ENCODE measurements at places on chromosomes 2 and 18. TPM values are rescaled to one million over a fixed set of nuclear protein-coding genes. Genes with fewer than 3 reads are reported as not detected.
A peak's percentile ranks its signal among the peaks of the same experiment; 100 is the strongest.

HTR2B gene
- total RNA-seq, result not detected

PTH2R gene
- total RNA-seq, result not detected

NOSTRIN gene
- not detected for total RNA-seq

BUB1 gene
- total RNA-seq, result 80.4 TPM

DNA sequence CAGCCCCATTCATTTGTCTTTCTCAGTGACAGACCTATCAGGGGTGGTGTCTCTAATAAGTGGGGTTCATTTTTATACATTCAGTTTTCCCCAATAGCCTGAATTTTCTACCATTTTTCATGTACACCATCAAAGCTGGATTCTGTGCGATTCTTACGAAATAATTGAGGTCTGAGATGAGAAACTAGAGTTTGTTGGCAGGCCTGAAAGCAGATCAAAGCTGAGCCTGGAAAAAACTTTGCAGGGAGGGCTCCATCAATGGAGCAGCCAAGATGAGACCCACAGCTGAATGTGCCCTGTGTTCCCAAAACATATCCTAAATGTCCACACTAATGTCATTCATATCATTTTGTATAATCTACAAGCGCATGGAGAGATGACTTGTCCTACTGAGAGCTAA is 4.5 kb upstream of the TMEM200C start:
- no peaks in the 10 kb centered on the region for H3K27me3 ChIP-seq
- peak overlapping the region; percentile 10 for H3K4me3 ChIP-seq
- peaks cover 39% of the 10 kb centered on the region for H3K36me3 ChIP-seq
- H3K4me1 ChIP-seq, result peaks cover 32% of the 10 kb centered on the region

GRCh38 chr2:137316075-137316474 is 550.7 kb downstream of the THSD7B start:
- no peaks in the 10 kb centered on the region for H3K27me3 ChIP-seq
- no peaks in the 10 kb centered on the region for H3K4me1 ChIP-seq
- H3K4me3 ChIP-seq, result no peak overlapping the region
- no peak overlapping the region for H3K27ac ChIP-seq
- no peak for DNase-seq

GRCh38 chr18:47797126-47797525 is 133.3 kb downstream of the SMAD2 start:
- no peak overlapping the region for H3K4me3 ChIP-seq
- no peaks in the 10 kb centered on the region for H3K36me3 ChIP-seq
- no peaks in the 10 kb centered on the region for H3K27me3 ChIP-seq
- no peaks in the 10 kb centered on the region for H3K4me1 ChIP-seq

- DNase-seq, result no peak
- H3K27me3 ChIP-seq, result no peaks in the 10 kb centered on the region
- H3K4me1 ChIP-seq, result peaks cover 42% of the 10 kb centered on the region
- peak overlapping the region; percentile 50 for H3K4me3 ChIP-seq
Measured at GRCh38 chr18:3666526-3667254, 216.7 kb downstream of the TGIF1 start.

DNA sequence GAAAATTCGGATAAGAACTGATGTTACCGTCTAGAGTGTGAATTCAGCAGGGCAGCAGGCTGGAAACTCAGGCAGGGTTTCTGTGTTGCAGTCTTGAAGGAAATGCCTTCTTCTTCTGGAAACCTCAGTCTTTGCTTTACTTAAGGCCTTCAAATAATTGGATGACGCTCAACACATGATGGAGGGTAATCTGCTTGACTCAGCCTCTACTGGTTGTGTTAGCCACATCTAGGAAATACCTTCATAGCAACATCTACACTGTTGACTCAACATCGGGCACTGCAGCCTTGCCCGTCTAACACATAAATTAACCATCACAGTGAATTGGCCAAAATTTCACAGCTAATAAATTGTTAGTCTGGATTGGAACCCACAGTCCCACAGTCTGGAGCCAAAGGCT is 37.2 kb downstream of the YPEL5 start:
- H3K4me3 ChIP-seq, result no peak overlapping the region
- H3K4me1 ChIP-seq, result no peaks in the 10 kb centered on the region
- H3K36me3 ChIP-seq, result no peaks in the 10 kb centered on the region
- no peak overlapping the region for H3K27ac ChIP-seq
- peaks cover 9% of the 10 kb centered on the region for H3K27me3 ChIP-seq

- no peak for DNase-seq
- H3K4me3 ChIP-seq, result no peak overlapping the region
- no peaks in the 10 kb centered on the region for H3K36me3 ChIP-seq
- H3K4me1 ChIP-seq, result peaks cover 5% of the 10 kb centered on the region
- H3K27me3 ChIP-seq, result no peaks in the 10 kb centered on the region
Measured at GRCh38 chr2:34193164-34193563, 594.1 kb upstream of the FAM98A start.

DNA sequence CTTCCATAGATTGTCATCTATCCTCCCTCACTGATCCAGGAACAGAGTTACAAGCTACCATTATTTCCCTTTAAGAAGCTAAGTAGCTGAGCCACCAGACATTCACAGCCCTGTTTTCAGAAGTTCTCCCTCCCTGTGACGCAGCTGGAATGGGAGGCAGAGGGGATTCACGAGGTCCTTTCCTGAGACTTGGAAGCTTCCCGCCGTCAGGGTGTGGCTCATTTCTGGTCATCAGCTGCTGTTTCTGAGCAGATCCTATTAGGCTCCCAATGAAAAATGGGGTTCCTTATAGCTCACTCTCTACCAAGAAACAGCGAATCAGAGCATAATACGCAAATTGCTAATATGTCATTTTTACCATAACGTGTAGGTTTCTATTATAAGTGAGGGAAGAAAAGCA is 559.3 kb upstream of the ID2 start:
- peaks cover 5% of the 10 kb centered on the region for H3K36me3 ChIP-seq
- H3K27me3 ChIP-seq, result no peaks in the 10 kb centered on the region
- peaks cover 42% of the 10 kb centered on the region for H3K4me1 ChIP-seq
- no peak overlapping the region for H3K27ac ChIP-seq
- H3K4me3 ChIP-seq, result no peak overlapping the region

DNA sequence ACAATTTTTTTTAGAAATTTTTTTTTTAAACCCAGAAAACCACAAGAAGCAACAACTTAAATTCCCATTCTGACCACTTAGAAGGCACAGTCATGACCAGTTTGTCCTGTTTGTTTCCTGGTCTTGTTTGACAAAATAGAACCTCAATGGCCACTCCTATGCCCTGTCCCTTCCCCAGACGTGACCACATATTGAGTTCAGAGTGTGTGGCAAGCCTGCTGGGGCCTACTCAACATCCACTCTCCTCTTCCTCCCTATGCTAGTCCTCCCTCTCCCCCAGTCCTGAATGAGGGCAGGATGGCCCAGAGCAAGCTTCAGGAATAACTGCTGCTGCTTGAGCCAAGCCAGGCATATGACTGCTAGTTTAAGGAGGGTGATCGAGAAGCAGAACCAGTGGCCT is 89.6 kb downstream of the PRELID3A start:
- no peaks in the 10 kb centered on the region for H3K4me1 ChIP-seq
- peaks cover 9% of the 10 kb centered on the region for H3K36me3 ChIP-seq
- no peaks in the 10 kb centered on the region for H3K27me3 ChIP-seq
- H3K27ac ChIP-seq, result peak overlapping the region; percentile 71
- DNase-seq, result no peak

DNA sequence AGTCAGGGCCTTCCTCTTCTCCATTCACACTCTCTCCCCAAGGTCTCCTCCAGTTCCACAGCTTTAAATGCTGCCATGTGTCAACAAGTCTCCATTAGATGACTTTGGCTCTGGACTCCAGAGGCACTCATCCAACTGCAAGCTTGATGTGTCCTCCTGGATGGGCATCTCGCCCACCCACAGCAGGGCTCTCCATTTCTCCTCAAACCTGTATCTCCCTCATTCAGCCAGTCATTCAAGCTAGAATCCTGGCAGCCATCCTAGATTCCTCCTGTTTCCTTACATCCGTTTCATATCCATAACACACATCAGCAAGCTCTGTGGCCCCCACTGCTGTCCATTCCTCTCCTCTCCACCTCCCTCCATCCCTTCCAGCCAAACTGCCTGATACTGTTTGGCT is 88.4 kb upstream of the AFF3 start:
- no peak overlapping the region for H3K27ac ChIP-seq
- no peak overlapping the region for H3K4me3 ChIP-seq
- peaks cover 9% of the 10 kb centered on the region for H3K4me1 ChIP-seq
- no peak for DNase-seq

DNA sequence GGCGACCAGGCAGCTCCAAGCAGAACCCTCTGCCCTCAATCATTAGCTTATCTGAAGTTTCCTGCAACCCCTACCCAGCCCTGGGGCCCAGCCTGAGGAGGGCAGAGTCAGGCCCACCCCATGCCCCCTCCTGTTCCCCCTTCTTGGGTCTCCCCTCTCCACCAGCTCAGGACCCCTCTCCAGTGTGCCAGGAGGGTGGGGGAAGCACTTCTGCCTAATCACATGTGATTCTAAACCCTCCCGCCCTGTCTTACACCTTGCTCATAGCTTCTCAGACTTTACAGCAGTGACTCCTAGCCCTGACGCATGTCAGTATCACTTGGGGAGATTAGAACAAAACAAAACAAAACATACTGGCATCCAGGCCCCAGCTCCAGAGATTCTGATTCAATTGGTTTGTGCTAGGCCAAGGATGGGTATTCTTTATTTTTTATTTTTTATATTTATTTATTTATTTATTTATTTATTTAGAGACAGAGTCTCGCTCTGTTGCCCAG is 42.5 kb upstream of the ASAP2 start:
- peaks cover 29% of the 10 kb centered on the region for H3K4me1 ChIP-seq
- H3K4me3 ChIP-seq, result no peak overlapping the region
- no peaks in the 10 kb centered on the region for H3K36me3 ChIP-seq
- H3K27me3 ChIP-seq, result no peaks in the 10 kb centered on the region
- DNase-seq, result no peak

GRCh38 chr2:120421126-120421829 is 75.3 kb downstream of the INHBB start:
- no peak for DNase-seq
- H3K27ac ChIP-seq, result no peak overlapping the region
- H3K4me1 ChIP-seq, result peaks cover 6% of the 10 kb centered on the region
- H3K36me3 ChIP-seq, result no peaks in the 10 kb centered on the region

Measured in neural crest cell (in vitro differentiated cells).